ENCODE measurements at places on chromosomes 3 and 15. TPM values are rescaled to one million over a fixed set of nuclear protein-coding genes. Genes with fewer than 3 reads are reported as not detected.

Gene ASB14
- total RNA-seq: not detected

Gene DOCK3
- total RNA-seq: 1.1 TPM

Gene PRKAR2A
- 32.4 TPM for total RNA-seq

DNA sequence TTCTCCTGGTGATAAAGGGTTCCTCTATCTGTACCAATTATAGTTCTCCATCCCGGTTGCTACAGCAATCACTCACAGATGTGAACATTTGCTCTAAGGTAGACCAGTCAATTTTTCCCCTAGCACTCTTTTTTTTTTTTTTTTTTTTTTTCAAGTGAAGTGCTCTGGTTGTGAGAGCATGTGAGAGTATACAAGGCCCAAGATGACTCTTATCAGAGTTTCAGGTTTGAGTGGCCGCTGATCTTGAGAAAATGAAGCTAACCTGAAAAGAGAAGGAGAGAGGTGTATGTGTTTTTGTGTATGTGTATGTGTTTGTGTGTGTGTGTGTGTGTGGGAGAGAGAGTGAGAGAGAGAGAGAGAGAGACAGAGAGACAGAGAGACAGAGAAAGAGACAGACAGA, 44.4 kb upstream of the OTOL1 start:
- no peak for DNase-seq

GRCh38 chr15:73558529-73558928, 74.7 kb downstream of the NPTN start:
- DNase-seq: no peak

GRCh38 chr3:47456984-47457383, 18.8 kb downstream of the SCAP start:
- DNase-seq: no peak

- DNase-seq: no peak
Observed at GRCh38 chr3:70224337-70224736, 88.1 kb downstream of the MDFIC2 start.

All from activated T-helper 2 cell treated with anti-CD3 and anti-CD28 coated beads, Interferon-gamma antibody, Interleukin-2, Interleukin-4, amounts not matched to agents 10 μg/mL and 5 μg/mL and 100 μg/mL, durations not matched to agents 14 hours and 24 hours and 36 hours (primary cell).